Foreskin fibroblast (primary cell): ENCODE measurements at places on chromosomes 7 and 10.

DNA sequence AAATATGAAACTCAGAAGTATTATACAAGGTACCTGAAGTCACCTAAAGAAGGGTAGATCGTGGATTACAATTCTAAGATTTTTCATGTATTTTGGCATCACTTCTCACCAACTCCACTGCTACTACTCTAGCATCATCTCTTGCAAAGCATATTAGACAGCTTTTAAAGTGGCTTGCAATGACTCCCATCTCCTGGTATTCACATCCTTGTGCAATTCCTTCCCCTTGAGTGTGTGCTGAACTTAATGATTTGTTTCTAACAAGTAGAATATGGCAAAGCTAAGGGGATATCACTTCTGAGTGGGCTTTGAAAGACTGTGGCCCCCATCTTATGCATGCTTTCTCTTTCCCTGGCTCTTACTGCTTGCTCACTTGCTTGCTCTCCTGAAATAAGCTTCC is 280.2 kb downstream of the SNX13 start:
- peak; percentile 77 for DNase-seq

- no peak for DNase-seq
Measured at GRCh38 chr10:5076615-5077014, 17.6 kb upstream of the AKR1C3 start.

DNA sequence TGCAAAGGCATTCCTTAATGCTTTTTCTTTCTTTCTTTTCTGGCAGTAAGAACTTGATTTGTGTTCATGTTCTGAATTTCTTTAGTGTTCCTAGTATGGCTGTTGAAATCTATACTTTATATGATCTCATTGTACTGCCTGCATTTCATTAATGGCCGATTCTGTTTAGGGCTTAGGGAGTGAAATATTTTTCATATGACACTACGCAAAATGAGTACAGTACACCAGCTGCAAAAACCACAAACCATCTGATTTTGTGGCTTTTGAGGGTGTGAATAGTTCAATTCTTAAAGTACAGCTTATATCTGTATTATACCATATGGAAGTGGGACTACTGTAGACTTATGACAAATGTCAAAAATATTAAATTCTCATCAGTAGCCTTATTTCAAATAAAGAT is 69.1 kb upstream of the FOXP2 start:
- peak; percentile 50 for DNase-seq

DNA sequence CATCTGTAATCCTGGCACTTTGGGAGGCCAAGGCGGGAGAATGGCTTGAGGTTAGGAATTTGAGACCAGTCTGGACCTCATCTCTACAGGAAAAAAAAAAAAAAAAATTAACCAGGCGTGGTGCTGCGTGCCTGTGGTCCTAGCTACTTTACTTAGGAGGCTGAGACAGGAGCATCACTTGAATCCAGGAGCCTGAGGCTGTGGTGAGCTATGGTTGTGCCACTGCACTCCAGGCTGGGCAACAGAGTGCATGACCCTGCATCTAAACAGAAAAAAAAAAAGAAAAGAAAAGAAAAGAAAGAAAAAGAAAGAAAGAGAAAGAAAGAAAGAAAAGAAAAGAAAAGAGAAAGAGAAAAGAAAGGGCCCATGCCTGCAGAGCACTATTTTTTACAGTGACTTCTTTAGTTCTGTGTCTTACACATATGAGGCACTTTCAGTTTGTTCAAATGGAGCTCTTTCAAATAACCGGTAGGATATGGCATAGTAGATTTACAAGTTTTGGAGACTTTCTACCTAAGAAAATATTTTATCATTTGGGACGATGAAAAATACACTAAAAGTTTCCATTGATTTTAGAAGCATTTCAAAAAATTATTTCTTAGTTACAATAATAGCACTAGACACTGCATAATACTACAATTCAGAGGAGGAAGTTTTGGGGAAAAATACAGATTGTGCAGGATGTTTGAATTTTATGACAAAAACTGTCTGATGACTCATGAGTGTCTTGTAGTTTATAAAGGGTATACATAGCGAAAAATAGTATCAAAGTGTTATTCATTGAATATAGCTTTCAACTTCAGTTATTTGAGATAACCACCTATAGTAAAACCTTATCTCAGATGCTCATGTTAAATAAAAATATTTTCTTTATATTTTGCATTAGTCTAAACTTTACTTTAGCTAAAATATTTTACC is 75.9 kb downstream of the MDFIC start:
- DNase-seq: no peak

DNA sequence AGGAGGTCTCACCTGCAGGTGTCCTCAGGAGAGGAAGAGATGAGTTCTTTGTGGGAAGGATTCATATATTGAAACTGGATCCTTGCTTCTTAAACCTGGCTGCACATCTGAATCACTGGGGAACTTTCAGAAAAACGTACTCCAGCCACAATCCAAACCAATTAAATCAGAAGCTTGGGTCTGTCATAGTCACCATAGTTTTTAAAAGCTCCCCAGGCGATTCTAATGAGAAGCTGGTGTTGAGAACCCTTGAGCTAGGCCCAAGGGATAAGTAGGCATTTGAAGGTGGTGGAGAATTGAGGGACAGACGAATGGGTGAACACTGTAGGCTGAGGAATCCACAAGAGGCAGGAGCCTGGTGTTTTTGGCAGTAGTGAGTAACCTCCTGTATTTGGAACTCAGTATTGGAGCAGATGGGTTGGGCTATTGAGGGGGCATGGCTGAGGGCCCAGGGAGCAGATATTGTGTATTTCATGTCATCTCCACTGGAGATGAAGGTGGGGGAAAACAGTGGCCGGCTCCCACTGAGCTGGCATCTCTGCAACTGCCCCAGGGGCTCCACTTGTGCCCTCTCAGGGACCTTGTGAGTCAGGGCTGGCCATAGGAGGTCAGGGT is 14.5 kb downstream of the ADCYAP1R1 start:
- no peak for DNase-seq

- DNase-seq: no peak
Measured at GRCh38 chr7:128360359-128360678, 1.2 kb downstream of the PRRT4 start.

- DNase-seq: no peak
Measured at GRCh38 chr10:84401854-84402611, 73.6 kb downstream of the CCSER2 start.

DNA sequence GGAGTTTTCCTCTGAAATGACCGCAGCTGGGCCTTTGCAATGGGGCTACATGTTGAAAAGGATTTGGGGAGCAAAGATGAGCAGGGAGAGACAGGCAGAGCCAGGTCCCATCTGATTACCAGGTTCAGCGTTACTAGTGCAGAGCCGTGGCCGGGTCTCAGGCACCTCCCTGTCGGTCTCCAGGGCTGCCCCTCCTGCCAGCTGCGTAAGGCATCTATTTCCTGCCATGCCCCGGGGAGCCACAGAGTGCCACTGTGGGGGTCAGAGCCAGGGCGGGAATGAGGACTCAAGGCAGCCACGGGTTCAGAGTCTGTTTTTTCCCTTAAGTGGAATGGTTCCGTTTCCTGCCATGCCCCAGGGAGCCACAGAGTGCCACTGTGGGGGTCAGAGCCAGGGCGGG is 382.6 kb upstream of the SHH start:
- DNase-seq: no peak

- peak; percentile 72 for DNase-seq
Measured at GRCh38 chr7:28068811-28069216, 111.8 kb downstream of the JAZF1 start.

GRCh38 chr7:78406531-78406930 is 608.0 kb downstream of the PHTF2 start:
- DNase-seq: no peak

- DNase-seq: peak; percentile 95
Measured at GRCh38 chr7:74061840-74062539, 21.6 kb upstream of the LIMK1 start.

DNA sequence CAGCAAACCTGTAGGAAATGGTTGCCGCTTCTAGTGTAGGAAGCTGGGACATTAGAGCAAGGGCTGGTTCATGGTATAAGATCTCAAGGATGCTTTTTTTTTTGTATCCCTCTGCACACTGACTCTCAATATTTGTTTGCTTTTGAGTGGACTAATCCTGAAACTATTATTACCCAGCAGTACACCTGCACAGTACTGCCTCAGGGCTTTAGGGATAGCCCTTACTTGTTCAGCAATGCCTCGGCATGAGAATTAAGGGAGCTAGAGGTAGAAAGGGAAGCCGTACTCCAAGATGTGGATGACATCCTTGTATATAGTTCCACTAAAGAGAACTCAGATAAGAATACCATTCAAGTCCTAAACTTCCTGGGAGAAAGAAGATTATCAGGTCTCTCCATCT is 70.5 kb downstream of the COPG2 start:
- DNase-seq: no peak

DNA sequence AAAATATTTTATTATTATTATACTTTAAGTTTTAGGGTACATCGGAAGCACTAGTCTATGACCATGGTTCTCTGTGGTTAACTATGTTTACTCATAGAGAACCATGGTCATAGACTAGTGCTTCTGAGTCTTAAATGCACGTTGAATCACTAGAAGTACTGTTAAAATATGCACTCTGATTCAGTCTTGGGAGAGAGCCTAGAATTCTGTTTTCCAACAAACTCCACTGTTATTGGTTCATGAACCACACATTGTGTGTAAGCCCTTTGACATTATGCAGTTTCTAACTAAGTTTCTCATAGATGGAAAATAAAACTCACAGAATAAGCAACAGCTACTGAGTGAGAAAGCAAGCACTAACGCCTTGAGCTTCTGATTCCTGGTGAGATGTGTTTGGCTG is 1120.6 kb downstream of the SORCS1 start:
- peak; percentile 79 for DNase-seq

DNA sequence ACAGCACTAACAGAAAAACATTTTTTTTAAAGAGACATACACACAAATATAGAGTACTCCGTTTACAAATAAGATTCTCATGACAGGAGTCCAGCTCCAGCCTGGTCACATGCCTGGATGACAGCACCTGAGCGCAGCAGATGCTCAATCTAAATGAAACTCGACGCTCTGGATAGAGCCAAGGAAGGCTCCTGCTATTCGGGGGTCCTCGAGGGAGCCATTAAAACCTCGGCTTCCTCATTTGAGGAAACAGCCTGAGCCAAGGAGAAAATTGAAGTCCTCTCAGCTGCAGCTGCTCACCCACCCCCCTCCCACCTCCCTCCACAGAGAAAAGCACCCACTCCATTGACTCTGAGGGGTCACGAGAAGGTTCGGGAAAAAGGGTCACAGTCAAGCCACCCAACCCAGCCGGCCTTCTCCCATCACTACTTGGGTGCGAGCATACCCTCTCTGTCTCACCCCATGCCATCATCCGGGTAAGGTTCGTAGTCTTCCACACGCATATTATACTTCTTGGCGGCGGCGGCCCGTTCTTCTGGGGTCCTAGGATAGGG is 673 bp downstream of the NDUFB8 start:
- DNase-seq: peak; percentile 36

DNA sequence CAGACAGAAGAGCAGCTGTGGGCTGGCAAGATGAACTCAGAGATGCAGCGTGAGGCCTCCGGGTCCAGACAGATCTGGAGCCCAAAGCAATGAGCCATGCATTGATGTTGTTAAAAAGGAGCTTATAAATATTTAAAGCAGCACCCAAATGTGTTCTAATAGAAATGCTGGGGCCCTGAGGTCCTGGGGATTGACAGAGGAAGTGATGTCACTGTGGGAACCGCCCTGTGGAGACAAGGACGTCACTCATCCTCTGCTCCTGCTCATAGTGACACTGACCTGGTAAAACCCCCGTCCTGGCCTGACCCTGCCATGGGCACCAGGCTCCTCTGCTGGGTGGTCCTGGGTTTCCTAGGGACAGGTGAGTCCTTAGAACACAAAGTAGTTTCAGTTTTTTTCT is 197.0 kb upstream of the PRSS58 start:
- DNase-seq: no peak

- DNase-seq: no peak
Measured at GRCh38 chr7:106102387-106102966, 9.6 kb downstream of the SYPL1 start.

DNA sequence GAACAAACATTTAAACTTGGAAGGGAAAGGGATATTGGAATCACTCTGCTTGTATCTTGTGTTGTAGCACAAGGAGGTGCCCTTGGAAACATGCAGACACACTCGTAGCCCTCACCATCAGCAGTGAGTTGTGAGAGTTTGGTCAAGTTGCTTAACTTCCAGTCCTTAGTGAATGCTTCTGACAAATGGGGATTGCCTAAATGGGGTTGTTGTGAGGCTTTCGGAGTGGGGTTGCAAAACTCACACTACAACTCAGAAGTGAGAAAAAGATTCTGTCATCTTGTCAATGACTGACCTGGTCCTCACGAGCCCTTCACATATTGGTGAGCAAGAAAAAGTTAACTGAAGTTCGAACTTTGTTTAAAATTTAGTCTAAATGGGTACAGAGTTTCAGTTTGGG is 29.0 kb upstream of the GSDME start:
- DNase-seq: no peak

DNA sequence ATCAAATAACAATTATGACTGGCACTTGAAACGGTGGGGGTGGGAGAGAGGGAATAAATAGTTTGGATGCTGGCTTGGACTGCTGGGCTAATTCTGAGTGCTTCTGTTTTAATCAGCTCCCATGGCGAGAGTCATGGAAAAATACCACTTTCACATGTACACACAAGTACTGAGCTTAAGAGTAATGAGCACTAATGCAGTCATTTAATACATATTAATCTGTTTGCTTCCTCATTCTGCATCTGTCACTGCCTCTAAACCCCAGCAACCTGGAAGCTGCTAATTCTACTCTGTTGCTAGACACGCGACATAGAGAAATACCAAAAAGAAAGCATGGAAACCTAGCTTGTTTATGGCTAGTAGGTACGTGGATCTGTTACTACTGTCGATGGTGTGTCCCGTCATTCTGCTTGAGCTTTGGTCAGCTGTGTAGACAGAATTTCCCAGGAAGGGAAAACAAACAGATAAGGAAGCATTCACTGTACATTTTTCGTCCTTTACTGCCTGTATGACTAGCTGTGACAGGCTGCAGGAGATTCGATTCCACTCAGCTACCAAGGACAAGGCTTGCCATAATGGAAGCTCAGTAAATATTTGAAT is 238.8 kb downstream of the BAMBI start:
- no peak for DNase-seq

- peak; percentile 100 for DNase-seq
Measured at GRCh38 chr10:98323221-98324164, 55.5 kb upstream of the LOXL4 start.

DNA sequence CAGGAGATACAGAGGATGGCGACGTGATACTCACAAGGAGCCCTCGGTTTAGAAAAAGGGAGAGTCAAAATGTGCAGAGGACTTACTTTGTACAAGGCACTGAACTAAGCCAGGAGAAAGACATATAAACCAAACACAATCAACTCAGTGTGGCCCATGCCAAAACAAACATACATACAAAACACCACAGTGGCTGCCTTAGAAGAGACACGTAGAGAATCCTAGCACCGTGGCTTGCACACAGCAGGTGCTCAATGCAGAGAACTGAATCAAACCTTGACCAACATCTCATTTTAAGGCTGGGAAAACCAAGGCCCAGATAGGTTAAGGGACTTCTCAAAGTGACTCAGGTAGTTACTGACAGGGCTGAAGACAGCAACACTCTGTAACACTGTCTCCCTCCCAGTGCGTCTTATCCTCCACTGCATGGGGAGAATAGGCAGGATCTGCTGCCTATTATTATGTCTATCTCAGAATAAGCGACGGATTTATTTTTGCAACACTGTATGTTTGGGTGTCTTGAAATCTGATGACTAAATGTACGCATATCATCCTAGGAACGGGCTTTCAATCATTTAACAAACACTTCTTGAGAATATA is 11.0 kb downstream of the SORBS1 start:
- DNase-seq: no peak

GRCh38 chr7:131284702-131285419 is 42.8 kb upstream of the MKLN1 start:
- peak; percentile 38 for DNase-seq

- no peak for DNase-seq
Measured at GRCh38 chr7:86785641-86786040, 141.9 kb downstream of the GRM3 start.
